ENCODE measurements at places on chromosomes 13 and 19. TPM values are rescaled to one million over a fixed set of nuclear protein-coding genes. Genes with fewer than 3 reads are reported as not detected.

TEKTIP1 gene
- total RNA-seq, result not detected

IL12RB1 gene
- under 0.01 TPM for total RNA-seq

PSG7 gene
- not detected for total RNA-seq

CYP4F3 gene
- total RNA-seq, result not detected

ZNF480 gene
- total RNA-seq, result 7.0 TPM

RASIP1 gene
- total RNA-seq, result 2.9 TPM

KRI1 gene
- total RNA-seq, result 10.8 TPM

IGSF23 gene
- total RNA-seq, result not detected

IQCN gene
- total RNA-seq, result 0.73 TPM

TUBA3C gene
- total RNA-seq, result not detected

VSTM2B gene
- not detected for total RNA-seq

SHISA7 gene
- not detected for total RNA-seq

B3GNT8 gene
- 1.1 TPM for total RNA-seq
